ENCODE measurements at places on chromosomes 3 and 15.
A peak's percentile ranks its signal among the peaks of the same experiment; 100 is the strongest.

DNA sequence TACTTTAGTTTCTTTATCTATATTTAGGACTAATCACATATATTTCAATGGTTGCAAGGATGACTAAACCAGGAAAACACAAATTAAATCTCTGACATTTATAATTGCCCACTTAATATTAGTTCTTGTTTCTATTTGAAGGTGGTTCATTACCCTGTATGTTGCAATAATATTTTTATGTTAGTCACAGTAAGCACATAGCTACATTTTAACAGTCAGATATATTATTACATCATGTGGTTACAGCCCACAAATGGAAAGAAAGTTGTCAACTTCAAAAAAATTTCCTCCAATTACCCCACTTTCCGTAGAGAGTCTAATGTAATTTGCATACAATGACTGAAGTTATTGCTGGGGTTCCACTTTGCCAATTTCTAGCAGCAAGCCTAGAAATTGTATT is 114.6 kb downstream of the TUSC7 start:
- no peak for DNase-seq

GRCh38 chr3:194328053-194328657 is 23.0 kb downstream of the CPN2 start:
- DNase-seq, result peak; percentile 36

- DNase-seq, result no peak
Measured at GRCh38 chr3:73493543-73494308, 131.0 kb downstream of the PDZRN3 start.

GRCh38 chr15:82680200-82681102 is 29.2 kb downstream of the AP3B2 start:
- DNase-seq, result peak; percentile 85

GRCh38 chr3:166013073-166013679 is 176.0 kb upstream of the BCHE start:
- no peak for DNase-seq

GRCh38 chr3:56894881-56895431 is 93.2 kb upstream of the ARHGEF3 start:
- no peak for DNase-seq

DNA sequence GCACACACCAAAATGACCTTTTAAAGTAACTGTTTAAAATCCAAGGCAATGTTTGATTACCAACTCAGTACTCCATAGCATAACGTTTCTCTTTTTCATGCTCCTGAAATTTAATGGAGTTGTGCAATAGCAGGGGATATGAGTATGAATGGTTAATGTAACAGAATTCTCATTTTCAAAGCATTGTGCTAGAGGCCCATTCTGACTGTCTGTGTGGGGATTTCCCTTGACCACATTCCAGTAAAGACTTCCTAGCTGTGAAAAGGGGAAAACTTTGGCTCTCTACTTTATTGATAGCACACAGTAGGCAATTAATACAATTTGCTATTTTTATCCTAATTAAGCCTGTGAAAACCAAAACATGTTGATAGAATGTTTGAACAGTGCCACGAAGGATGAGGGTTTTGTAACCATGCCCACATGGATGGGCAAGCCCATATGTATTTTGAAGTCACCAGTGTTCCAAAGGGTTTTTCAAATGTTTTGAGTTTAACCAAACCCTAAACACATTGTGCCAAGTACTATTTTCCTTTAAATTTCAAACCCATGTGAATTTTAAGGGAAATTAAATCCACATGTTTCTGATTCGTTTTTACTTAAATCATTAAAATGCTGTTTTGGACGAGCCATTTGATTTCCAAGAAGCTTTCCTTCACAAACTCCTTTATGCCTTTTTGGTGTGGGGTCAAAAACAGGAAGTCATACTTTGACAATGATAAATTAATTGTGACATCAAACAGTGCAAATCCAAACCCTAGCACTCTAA is 261.2 kb downstream of the SHOX2 start:
- DNase-seq, result no peak

All from B cell (primary cell).